Midbrain (tissue), 1 donor: ENCODE measurements at places on chromosomes 11 and 22.

DNA sequence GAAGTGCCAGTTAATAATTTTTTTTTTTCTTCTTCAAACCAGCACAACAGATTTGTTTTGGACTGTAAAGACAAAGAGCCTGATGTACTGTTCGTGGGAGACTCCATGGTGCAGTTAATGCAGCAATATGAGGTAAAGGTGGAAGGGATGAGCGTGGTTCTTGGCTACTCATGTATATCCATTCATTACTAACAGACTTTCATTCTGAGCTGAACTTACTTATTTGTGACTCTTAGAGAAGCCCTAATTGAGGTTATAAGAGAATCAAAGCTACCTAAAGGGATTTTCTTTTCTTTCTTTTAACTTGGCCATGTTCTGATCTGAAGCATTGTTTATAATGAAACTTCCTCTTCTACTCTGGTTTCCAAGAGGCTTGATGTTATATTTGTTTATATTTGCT, 15.8 kb downstream of the PAFAH1B2 start:
- DNase-seq, result no peak

DNA sequence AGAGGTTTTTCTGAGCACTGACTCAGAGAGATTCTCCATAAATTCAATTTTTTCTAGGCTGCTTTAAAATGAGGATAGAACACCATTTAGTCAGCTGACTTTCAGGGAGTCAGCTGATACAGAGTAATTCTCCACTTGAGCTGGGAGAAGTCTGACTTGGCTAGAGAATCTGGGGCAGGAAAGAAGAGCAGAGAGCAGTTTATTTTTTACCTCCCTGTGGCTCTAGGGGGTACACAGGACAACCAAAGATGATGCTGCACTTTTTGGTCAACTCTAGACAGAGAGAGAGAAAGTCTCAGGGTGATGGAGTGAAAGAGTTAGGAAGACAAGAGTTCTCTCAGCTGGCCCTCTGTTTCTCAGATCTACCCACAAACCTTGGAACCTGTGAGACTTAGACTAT, 67.3 kb upstream of the EED start:
- no peak for DNase-seq

DNA sequence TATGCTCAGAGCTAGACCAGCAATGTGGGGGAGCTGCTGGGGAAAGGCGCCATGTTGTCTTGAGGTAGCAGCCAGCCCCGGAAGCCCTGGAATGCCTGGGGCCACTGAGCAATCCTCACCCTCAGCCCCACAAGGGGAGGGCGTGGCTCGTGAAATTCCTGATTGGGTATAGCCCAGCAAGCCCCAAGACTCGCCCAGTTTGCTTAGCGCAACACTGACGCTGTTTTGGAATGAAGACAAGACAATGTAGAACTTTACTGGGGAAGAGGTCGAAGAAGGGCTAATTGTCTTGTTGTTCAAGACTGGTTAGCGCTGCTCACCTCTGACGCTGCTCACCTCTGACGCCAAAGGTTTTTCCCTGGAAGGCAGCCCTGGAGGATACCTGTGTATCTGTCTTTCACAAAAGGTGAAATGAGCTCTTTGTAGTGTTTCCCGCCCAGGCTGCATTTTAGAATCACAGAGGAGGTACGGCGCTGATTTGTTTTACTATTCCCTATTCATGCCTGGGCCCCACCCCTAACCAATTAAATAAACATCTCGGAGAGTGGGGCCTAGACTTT, 47.6 kb downstream of the ST3GAL4 start:
- DNase-seq, result no peak

DNA sequence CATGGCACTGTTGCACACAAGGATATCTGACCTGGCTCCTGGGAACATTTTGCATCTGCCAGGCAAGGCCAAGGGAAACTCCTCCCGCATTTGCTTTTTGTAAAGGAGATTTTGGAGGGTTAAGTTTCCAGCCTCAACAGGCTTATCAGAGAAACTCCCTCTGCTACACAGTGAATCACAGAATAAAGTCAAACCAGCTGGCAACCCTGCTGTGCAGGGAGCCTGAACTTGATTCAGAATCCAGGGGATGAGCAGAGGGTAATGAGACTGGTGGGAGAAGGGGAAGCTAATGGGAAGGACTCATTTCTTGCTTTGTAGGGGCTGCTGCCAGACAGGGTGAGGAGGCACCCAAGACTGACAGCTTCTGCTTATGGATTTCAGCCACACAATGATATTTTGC, 185.3 kb upstream of the ISX start:
- DNase-seq, result no peak

DNA sequence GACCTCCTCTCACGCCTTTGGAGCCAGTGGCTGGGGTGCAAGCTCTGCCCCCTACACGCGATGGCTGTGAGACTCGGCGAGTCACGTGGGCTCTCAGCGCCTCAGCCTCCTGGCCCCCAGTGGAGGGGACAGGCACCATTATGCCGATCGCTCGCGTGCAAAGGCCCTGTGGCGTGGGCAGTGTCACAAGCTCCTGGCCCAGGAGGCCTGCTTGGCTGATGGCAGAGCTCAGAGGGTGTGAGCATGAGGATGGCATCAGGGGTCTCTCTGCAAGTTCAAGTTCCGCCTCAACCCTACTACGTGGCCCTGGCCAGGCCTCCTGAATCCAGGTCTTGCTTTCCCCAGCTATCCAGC, 90.8 kb upstream of the KCNQ1OT1 start:
- no peak for DNase-seq

DNA sequence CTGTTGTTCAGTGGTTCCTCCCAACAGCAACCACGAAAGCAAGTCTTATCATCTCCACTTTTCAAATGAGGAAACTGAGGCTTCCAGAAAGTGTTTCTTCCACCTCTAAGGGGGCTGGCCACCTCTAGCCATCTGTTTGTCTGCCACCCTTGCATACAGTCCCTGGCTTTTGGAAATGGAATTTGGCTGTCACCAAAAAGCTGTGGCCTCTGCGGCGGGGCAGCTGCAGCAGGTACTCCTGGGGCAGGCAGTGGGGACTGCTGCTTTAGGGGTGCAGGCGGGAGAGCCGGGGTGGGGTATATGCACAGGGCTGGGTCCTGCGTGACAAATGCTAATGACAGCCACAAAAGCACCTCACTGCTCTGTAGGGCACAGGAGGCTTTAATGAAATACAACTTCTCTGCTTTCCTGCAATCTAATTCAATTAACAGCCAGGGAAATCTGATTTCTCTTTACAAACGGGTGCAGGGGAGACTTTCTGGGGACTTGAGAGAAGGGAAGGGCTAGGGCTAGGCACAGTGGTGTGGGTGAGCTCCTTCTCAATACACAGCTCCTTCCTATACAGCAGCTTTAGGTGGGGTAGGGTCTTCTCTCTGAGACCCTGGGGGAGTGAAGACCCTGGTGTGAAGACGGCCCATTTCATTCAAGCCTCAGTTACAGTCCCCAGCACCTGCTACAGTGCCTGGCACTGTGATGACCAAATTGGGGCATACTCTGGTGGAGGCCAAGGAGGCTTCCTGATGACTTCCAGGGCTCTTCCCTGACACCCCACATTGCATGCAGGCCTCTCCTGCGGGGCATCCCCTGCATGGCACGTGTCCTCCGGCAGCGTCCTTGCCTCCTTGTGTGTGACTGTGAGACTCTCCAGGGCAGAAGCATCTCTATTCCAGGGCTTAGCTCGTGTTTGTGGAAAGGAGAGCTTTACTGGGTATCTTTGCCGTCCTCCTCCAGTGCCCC, 161.6 kb downstream of the CEP164 start:
- DNase-seq, result no peak
